ENCODE measurements at places on chromosomes 12 and 14. TPM values are rescaled to one million over a fixed set of nuclear protein-coding genes. Genes with fewer than 3 reads are reported as not detected.

The A2M gene
- 0.33 TPM for total RNA-seq

The KRT71 gene
- total RNA-seq, result not detected

The METTL3 gene
- 55.1 TPM for total RNA-seq

The TSPAN19 gene
- total RNA-seq, result 0.49 TPM

The HOXC9 gene
- 5.6 TPM for total RNA-seq

The MSRB3 gene
- 19.1 TPM for total RNA-seq

The CCDC59 gene
- 74.9 TPM for total RNA-seq

The SLC2A14 gene
- not detected for total RNA-seq

The RHOJ gene
- 3.1 TPM for total RNA-seq

The DLK1 gene
- 0.28 TPM for total RNA-seq

The SLC39A2 gene
- 0.06 TPM for total RNA-seq

GRCh38 chr12:39442831-39443080 is 164 bp downstream of the KIF21A start:
- DNase-seq, result no peak

GRCh38 chr12:54032627-54033100 is at the start of gene HOXC5:
HOXC5 (plus strand) TSS chr12:54033050; CDS start chr12:54033123, 73 bp downstream.
- DNase-seq, result peak; percentile 58

- no peak for DNase-seq
These were observed 154.9 kb downstream of the C12orf75 start for GRCh38 chr12:105485321-105485910.

GRCh38 chr14:34824826-34825225 is 50.3 kb downstream of the BAZ1A start:
- DNase-seq, result no peak

GRCh38 chr14:98944989-98945388 is 327.0 kb downstream of the BCL11B start:
- no peak for DNase-seq

GRCh38 chr12:32499048-32499447 is 99.7 kb downstream of the FGD4 start:
- no peak for DNase-seq

GRCh38 chr12:3311027-3311402 is 180.0 kb upstream of the PRMT8 start:
- DNase-seq, result no peak

DNA sequence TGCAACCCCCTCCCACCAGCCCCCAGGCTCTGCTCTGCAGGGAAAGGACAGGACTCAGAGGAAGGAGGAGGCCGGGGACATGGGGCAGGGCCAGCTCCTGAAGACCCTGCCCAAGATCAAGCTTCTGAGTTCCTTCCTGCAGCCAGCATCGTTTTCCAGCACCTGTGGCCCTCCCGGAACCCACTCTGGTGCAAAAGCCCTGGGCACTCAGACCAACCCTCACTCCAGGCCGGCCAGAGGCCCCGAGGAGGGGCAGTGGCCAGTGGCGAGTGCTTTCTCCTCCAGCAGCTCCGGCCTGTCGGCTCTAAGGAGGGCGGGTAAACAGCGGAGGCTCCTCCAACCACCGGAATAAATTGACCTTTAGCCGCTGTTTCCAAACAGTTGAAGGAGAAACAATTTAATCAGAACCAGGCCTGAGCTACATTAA is 10.8 kb downstream of the TMEM179 start:
- no peak for DNase-seq

DNA sequence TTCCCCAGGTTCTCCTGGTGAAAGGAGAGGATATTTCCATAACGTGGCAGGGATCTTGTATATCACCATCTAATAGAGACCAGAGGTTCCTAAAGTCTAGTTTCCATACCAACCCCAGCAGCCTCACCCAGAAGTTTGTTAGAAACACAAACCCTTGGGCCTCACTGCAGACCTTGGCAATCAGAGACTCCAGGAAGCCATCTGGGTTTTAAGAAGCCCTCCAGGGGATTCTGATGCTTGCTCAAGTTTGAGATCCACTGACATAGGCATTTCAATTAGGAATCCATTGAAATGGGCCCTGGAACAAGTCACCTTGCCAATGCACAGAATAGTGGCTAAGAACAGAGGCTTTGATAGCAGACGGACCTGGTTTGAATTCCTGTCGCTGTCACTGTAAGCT is 2.2 kb upstream of the CMKLR1 start:
- no peak for DNase-seq

DNA sequence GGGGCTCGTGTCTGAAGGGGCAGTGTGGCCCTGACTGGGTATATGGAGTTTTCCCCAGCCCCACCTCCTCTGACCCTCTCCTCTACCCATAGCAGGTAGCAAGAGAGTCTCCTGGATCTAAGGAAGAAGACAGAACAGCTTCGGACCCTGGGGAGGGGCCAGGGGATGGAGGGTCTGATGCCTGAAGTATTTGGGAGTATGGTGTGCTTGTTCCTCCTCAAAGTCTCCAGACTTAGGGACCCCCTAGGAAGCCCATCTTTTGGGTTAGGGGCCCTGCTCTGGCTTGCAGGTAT is 579 bp upstream of the HOXC8 start:
- DNase-seq, result no peak

DNA sequence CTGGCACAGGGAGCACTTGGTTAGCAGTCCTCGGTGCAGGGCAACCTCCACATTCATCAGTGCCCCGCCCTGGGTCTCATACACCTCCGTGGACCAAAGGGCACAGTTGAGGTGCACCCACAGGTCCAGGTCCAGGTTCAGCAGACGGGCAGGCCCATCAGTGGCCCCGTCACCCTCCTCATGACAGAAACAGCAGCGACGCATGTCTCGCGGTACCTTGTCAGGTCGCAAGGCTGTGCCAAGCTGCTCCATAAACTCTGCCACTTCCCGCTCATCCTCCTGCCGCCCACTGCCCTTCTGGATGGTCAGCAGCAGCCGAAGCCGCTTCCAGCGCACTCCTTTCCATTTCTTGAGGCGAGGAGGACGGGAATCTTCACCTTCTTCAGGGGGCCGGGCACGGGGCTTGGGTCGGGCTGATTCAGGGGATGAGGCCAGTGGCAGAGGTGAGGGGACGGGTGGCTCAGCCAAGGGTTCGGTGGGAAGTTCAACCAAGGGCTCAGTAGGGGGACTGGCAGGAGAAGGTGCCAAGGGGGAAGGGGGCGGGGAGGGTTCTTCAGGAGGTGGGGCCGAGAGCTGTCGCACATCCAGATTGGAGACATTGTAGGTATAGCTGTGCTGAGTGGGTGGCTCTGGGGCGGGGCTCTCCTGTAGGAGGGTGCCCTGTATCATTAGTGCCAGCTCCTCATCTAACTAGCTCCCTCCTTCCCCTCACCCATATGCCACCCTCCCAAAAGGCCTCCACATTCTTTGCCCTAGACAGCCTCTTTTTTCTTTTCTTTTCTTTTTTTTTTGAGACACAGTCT is 8.3 kb upstream of the PRKAG1 start:
- no peak for DNase-seq

- DNase-seq, result no peak
These were observed 8.6 kb downstream of the AK7 start for GRCh38 chr14:96400495-96400894.

DNA sequence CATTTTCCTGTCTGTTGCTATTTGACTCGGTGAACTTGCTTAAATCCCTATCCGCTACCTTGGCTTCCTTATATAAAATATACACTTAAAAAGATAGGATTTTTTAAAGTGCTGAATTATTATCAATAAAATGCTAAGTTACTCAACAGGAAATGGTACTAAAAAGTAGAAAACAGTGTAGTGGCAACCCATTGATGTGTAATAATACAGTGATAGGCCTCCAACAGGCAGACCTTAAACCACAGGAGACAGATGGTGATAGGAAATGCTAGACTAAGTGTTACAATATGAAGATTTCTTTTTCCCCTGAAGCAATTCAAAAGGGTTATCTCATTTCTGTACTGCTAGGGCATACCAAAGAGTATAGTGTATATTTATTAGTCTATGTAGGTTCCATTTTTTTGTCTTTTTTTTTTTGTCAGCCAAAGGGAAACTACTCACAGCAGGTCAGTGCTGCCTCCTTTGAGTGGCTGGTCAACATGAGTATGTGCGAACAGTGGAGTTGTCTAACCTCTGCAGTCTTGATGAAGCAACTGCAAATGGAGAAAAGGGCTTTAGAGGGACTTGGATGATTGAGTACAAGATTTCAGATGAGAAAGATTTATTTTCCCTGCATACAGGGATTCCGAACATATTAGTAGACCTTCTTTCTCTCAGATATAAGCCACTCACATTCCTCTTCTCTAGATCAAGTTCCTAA is 183.8 kb downstream of the ACSS3 start:
- DNase-seq, result no peak

DNA sequence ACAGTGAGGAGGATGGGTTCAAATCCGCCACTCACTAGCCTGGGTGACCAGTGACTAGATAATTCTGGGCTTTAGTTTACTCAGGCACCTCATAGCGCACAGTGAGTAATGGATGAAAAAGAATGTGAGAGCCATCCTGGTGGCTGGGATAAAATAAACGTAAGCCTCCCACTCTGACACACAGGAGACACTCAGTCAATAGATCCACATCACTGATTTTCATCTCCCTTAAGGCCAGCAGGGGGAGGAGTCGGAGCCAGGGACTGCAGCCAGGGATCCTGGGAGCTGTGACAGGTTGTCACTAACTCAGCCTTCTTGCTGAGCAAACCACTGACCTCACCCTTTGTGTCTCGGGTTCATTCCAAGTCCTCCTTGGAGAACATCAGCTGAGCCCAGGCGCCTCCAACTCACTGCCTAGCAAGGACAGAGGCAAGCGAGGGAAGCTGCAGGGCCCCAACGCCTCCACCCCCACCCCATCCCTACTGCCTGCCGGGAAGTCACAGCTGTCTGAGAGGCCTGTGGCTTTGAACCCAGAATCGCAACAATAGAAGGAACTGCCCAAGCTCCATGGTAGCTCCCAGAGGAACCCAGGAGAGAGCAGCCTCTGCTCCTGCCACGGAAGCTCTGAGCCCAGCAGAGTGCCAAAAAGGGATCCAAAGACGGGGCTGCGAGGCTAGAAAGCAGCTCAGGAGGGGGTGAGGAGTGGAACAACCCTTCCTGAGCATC is 30.7 kb downstream of the PXN start:
- peak; percentile 85 for DNase-seq

DNA sequence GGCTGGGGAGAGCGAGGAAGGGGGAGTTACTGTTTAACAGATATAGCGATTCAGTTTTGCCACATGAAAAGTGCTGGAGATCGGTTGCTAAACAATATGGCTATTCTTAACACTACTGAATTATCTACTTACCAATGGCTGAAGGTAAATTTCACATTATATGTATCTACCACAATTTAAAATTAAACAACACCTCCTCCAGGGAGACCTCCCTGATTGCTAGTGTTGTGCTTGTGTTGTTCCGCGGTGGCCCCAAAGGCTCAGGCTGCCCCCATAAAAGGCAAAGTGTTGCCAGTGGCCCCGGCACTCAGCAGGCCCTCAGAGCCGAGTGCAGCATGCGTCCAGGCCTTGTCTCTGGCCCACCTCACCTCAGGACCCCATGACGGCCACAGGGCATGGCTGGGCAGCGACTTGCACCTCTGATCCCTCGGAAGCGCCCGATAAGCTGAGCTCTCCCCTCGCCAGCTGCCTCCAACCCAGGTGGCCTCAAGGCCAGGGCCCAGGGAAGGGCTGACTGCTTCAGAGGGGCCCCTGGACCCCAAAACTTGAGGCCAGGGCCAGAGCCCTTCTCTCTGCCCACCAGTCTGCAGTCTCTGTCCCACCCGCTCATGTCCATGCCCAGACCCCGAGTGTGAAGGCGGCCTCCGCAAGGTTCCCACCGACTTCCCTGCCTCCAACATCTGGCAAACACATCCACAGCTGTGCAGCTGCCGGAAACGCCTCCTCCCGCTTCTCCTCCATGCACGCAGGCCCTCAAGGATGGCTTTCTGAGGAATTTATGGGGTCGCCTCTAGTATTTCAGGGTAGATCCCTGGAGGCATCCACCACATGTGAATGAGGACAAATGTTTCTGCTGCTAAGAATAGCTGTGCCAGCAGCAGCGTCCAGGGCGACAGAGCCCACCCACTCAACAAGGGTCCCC is 60.0 kb downstream of the NCOR2 start:
- DNase-seq, result peak; percentile 71

DNA sequence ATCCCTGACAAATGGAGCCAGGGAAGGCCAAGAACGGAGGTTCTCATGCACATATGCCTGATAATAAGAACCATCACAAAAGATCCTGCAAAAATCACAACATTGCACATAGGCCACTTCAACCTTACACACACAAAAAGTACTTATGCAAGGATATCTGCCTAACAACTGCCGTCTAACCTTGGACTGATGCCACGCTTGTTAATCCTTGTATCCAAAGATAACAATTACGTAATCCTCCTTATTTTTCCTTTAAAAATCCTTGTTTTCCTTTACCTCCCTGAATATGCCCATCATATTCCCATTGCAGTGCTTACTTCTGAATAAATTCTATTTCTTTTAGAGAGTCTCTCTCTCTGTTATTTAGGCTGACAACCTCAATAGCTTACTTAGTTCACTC is 59.5 kb downstream of the TMEM116 start:
- peak; percentile 38 for DNase-seq

DNA sequence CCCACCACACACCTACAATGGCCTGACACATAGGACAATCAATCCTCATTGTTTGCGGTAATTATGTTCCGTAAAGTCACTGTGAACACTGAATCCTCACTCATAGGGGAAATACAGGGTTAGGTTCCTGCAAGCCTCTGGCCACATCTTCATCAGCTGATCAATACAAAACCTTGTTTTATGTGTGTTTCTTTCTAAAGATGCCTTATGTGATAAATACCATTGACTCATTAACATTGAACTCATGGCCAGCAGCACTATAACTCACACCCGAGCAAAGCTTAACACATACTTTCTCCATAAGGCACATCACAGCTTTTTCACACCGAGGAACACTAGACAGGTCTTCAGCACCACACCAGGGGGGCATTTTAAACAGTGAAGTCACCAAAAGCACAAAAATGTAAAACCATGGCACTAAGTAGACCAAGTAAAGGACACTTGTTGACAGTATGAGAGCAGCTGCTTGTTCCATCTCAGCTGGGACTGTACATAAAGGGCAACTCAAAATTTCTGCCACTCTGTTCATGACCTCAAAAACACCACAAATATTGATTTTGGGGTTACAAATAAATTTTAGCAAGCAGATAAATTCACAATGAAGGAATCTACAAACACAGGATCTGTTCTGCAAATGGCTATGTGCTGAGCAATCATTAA is 60.5 kb downstream of the ESR2 start:
- DNase-seq, result no peak

- no peak for DNase-seq
These were observed 338.6 kb downstream of the PCNX1 start for GRCh38 chr14:71245659-71246361.

DNA sequence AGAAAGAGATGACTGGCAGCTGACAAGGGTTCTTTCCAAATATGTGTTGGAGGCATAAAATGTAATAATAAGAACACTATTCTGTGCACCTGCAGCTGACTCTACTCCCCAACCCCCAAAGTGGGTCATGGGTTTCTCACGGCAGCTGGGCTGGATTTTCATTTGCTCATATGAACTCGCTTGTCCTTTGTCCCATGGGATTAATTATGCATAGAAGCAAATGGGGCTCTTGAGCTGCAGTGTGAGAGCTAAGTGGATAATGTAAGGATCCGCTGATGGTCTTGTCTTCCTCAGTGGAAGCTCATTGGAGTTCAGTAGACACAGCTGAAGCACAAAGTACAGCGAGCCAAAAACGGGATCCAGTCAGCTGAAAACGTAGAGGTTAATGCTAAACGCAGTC is 46.3 kb downstream of the TTC8 start:
- no peak for DNase-seq
